ENCODE measurements at places on chromosomes 3 and 15.

GRCh38 chr3:142943870-142944269, 19.6 kb downstream of the PAQR9 start:
- DNase-seq = no peak

DNA sequence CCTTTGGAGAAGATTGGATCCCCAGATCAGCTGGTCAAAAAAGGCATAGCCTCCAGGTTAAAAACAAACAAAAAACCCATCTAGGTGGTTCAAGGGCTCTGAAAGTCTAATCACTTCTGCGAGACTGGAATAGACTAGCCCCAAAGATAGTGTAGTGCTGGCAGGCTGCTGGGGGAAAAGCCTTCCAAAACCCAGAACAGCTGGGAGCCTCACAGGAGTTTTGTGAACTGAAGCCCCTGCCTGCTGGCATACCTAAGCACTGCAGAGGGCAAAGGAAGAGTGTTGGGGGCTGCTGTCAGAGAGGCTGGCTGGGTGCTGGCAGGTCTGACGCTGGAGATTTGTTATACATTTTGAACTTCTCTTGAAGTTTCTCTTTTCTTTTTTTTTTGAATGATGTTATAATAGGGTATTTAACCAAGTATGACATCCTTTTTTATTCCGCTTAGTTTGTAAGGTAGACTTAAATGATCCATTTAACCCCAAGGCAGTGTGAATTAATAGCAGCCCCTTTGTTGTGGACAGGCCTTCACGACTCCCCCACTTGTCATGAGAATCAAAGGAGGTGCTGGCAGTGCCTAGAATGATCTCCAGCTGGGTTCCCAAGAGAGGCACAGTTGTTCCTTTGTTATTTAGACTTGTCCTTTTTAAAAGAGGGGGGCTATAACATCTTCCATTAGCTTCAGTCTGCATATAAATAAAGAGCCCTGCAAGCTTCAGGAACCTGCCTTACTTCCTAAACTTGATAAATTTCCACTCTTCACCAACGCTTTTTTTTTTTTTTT, 53.9 kb downstream of the CRTC3 start:
- DNase-seq = no peak

GRCh38 chr3:46953234-46954010, 23.1 kb downstream of the CCDC12 start:
- no peak for DNase-seq

DNA sequence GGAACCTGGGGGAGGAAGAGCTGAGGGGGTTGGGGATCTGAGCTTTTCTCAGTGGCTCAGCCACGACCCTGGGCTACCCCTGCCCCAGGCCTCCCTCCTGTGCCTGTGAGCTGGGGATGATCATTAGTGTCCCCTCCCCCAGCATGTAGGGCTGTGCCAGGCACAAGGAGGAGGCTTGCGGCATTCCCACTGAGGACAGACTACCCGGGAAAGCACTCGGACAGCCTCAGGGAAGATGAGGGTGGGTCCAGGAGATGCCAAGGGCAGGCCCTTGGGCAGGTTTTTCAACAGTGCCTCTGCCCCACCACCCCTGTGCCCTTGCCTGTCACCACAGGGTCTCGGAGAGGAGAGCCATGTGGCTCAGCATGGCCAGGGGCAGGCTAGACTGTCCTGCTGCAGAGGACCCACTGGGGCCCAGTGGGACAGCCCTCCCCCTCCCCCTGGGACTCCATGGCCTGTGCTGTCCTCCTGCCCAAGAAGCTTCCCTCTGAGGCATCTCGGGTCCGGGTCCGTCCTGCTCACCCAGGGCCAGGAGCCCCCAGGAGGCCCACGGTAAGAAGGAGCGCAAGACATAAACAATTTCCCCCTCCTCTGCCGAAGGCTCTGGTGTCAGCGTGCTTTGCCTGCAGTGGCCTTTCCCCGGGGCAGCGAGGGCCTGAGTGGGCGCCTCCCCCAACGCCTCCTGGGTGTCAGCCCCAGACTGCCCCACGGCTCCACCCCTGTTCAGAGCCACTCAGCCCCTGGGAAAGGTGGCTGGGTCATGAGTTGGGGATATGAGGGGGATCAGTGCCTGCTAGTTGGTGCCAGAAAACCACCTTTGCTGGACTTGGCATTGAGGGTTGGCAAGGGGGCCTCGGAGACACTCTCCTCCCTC, 192.5 kb downstream of the GOLGA6L6 start:
- DNase-seq = no peak

DNA sequence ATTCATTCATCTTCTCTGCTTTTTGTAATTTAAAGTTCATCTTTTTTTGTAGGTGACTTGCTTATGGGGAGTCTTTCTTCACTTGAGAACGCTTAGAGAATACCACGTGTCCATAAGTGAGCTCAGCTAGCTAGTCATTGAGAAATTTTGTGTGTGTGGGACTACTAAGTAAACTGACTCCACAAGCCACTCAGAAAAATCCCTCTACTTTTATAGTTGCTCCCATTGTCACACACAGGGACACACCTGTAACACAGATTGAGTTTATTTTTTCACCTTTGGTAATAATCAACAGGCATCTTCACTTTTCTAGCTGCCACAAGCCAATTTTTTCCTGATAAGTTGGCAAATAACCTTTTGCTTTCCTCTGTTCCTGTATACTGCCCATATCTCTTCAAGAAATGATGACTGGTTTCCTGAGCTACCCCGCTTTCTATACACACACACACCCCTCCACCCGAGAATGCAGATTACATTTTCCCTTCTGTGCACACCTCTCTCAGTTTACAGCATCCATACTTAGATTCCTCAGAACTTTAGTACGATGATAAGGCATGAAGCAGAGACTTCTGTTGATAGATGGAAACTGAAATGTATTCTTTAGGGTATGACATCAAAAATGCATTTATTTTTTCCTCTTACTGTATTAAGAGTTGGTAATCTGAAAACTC, 4.6 kb downstream of the TSC22D2 start:
- DNase-seq = no peak

DNA sequence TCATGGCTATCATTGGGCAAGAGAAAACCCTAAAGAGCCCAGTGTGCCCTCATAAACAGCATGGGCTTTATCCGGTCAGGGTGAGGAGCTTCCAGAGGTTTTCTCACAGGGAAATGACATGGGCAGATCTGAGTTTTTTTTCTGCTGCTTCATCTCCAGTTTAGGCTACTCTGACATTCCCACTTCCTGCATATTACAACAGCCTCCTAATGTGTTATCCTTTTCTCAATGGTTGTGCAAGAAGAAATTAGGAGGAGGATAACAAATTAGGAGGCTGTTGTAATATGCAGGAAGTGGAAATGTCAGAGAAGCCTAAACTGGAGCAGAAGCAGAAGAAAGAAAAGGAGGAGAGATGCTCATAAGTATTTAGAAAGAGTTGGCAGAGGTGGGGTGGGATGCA, 175.6 kb downstream of the MTHFS start:
- no peak for DNase-seq

DNA sequence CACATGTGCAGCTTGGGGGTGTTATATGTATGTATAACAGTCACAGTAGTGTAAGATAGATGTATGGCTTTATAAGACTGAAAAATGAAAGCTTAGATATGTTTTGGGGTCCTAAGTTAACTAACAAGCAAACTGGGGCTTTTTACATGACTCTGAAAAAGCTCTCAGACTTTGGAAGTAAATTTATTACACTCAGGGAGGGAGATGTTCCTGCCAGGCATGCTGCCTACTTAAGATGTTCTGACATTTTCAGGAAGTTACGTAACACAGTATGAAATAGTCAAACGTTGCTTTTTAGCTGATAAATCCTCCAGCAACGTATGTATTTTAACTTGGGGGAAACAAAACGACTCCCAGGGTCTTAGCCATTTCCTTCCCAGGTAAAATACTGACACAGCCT, 1.7 kb upstream of the IFT57 start:
- no peak for DNase-seq

DNA sequence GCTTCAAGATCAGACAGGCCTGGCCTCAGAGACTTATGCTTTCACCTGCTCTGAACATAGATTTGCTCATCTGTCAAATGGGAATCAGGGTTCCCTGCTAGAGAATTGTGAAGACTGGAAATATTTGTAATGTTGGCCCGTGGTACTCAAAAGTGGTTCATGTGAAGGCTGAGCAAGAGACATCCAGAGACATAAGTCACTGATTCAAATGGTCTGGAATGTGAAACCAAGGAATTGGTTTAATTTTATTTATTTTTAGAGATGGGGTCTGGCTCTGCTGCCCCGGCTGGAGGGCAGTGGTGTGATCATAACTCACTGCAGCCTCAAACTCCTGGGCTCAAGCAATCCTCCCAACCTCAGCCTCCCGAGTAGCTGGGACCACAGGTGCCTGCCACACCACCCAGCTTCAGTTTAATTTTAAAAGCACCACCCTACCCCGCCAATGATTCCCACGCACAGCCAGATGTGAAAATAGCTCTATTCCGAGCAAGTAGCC, 60.1 kb downstream of the DAPK2 start:
- no peak for DNase-seq

DNA sequence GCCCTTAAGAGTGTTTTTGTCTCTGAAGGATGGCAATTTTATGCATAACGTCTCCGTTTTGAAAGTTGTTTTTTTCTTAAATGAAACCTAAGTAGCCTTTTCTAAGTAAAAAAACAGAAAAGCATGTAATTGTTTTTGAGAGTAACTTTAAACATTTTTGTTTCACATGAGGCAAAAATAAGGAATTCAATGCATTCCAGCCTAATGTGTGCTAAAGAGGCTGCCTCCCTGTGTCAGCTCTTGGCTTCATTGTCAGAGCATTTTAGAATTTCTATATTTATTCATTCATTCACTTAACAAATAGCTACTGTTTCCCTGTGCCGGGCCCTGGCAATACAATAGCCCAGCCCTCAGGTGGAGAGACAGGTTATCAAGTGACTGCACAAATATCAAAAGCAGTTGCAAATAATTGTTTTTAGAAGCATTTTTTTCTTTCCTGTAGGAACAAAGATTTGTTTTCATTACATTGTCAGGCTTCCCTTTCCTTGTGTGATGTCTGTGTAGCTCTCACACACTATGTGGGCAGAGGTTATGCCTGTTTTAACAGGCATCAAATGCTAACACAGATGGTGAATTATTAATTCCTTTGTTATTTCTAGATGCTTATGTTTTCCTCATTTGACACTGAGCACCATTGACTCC, 81.9 kb downstream of the CCK start:
- DNase-seq = no peak

DNA sequence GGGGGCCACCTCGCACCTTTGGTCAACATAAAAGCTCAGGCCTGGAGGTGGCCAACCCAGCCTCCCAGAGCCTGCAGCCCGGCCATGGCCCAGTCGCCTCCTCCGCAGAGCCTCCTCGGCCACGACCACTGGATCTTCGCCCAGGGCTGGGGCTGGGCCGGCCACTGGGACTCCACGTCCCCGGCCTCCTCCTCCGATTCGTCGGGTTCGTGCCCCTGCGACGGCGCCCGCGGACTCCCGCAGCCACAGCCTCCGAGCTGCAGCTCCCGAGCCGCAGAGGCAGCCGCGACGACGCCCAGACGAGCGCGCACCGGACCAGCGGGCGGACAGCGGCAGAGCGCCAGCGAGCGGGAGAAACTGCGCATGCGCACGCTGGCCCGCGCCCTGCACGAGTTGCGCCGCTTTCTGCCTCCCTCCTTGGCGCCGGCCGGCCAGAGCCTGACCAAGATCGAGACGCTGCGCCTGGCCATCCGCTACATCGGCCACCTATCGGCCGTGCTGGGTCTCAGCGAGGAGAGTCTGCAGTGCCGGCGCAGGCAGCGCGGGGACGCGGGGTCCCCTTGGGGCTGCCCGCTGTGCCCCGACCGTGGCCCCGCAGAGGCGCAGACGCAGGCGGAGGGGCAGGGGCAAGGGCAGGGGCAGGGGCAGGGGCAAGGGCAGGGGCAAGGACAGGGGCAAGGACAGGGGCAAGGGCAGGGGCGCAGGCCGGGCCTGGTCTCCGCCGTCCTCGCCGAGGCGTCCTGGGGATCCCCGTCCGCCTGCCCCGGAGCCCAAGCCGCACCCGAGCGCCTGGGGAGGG, at the start of gene MESP2:
Gene MESP2 (plus strand): TSS at position 59 of the 799 bp plus-strand sequence. CDS start 26 bp downstream, at position 85.
- no peak for DNase-seq

DNA sequence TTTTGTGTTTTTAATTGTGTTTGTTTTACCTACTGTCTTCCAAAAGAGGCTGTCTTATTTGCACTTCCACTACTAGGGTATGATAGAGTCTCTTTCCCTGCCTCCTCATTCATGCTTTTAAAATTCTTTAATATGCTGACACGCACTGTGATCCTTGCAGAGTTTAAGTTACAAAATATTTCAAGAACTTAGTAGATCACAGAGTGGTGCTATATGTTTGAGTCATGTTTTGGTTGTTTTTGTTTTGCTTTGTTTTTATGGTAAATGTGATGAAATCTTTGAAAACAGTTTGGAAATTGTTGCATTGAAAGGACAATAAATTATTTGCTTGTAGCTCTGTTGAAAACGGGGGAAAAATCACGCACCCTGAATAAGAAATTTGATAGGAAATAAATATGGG, 5.9 kb upstream of the ABHD10 start:
- no peak for DNase-seq

GRCh38 chr3:197188963-197189362, 109.4 kb downstream of the DLG1 start:
- DNase-seq = no peak

GRCh38 chr15:94793641-94794040, 562.3 kb downstream of the MCTP2 start:
- DNase-seq = no peak

GRCh38 chr15:69498282-69498681, 45.7 kb downstream of the RPLP1 start:
- DNase-seq = no peak

GRCh38 chr3:128415200-128415772, 51.4 kb downstream of the DNAJB8 start:
- no peak for DNase-seq

- no peak for DNase-seq
These were observed 283.1 kb upstream of the LRRFIP2 start for GRCh38 chr3:37457378-37458065.

GRCh38 chr3:12984023-12984823, 89.0 kb downstream of the IQSEC1 start:
- DNase-seq = peak; percentile 41

- DNase-seq = no peak
These were observed 51.9 kb upstream of the CDIN1 start for GRCh38 chr15:36527235-36528162.

- DNase-seq = no peak
These were observed 371.7 kb upstream of the CNTN6 start for GRCh38 chr3:721086-721485.

- no peak for DNase-seq
These were observed 53.5 kb downstream of the DTWD1 start for GRCh38 chr15:49674370-49674769.

DNA sequence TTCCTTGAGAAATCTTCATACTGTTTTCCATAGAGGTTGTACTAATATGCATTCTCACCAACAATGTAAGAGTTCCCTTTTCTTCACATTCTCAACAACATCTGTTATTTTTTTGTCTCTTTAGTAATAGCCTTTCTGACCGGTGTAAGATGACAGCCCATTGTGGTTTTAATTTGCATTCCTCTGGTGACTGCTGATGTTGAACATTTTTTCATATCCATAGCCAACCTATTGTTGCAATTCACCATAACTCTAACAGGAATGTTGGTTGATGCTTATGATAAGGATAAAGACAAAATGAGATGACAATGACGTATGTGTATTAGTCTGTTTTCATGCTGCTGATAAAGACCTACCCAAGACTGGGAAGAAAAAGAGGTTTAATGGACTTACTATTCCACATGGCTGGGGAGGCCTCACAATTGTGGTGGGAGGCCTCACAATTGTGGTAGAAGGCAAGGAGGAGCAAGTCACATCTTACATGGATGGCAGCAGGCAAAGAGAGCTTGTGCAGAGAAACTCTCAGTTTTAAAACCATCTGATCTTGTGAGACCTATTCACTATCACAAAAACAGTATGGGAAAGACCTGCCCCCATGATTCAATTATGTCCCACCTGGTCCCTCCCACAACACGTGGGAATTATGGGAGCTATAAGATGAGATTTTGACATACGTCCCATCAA, 37.6 kb upstream of the RHCG start:
- DNase-seq = no peak

GRCh38 chr15:44798826-44799225, 62.5 kb downstream of the TRIM69 start:
- no peak for DNase-seq
